Karpas-422 (cell line): ENCODE measurements at places on chromosomes 3 and 15.

- DNase-seq = no peak
These were observed 81.5 kb downstream of the CSNK1G1 start for GRCh38 chr15:64274341-64274950.

GRCh38 chr3:14566812-14567211, 26.7 kb upstream of the GRIP2 start:
- no peak for DNase-seq

GRCh38 chr15:28182216-28182615, 83.1 kb upstream of the OCA2 start:
- DNase-seq = no peak

DNA sequence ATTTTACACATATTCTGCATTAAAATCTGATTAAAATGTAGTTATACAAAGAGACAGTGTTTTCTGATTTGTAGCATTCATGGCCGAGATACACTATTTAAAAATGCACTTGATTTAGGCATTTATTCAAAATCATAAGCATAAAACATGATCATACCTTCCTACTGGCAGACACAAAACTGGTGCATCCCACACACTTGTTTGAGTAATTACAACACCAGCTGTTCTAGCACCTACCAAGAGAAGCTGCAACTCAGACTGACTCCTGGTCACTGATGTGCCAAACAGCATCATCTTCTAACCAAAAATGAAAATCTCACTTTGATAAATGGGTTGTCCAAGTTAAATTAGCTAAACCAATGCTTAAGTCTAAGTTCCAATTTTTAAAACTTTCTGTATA, 262.7 kb upstream of the NSMCE3 start:
- no peak for DNase-seq

DNA sequence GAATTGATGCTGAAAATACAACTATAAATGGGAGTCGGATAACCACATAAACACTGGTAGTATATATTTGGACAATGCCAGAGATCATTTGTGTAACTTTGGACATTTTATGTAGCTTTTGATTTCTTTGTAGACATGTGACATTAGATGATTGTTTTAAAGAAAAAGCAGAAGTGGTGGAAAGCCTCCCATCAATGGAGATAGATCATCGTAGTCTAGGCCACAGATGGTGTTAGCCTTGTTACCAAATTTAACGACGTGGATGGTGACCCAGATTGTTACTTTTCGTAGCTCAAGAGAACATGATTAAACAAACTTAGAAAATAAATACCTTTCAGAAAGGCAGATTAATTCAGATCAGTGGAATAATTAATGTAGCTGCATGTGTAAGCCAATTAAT, 8.8 kb downstream of the CACNA1D start:
- DNase-seq = no peak

GRCh38 chr15:44971036-44971435, 14.5 kb downstream of the TERB2 start:
- no peak for DNase-seq

DNA sequence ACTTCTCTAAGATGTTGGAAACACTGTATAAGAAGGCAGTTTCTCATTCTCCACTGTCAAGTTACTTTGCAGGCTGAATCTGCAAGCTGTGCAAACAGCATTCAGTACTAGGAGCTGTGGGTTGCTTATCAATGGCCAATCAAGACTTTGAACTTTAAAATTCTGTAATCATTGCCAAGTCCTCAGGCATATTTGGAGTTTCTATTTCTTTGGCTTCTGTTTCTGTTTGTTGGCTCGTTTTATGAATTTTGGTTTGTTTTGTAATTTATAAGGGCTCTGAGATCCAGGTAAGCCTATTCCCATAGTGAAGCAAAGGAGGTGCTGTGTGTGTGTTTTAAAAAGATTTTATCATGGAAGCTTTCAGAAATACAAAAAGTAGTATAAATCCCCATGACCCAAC, 32.1 kb downstream of the TLNRD1 start:
- no peak for DNase-seq

DNA sequence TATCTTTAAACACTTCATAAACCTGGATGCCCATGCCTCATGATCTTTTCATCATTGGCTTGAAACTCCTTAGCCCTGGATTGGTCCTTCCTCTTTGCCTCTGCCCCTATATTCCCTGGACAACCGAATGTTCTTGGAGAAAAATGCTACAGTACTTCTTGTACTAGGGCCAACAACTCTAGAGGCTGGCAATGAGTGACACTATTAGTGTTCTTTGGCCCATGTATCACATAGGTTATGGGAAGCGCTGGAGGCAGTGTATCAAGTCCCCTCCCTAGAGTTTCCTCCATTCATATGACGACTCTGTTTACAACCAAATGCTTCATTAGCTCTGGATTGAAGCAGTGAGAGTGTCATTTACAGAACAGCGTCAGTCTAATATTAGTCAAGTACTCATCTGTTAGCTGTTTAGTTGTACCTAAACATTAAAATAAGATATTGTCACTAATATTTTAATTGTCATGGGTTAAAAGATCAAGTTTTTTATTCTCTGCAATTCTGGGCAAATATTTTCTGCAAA, 66.4 kb upstream of the MYO5C start:
- DNase-seq = no peak

DNA sequence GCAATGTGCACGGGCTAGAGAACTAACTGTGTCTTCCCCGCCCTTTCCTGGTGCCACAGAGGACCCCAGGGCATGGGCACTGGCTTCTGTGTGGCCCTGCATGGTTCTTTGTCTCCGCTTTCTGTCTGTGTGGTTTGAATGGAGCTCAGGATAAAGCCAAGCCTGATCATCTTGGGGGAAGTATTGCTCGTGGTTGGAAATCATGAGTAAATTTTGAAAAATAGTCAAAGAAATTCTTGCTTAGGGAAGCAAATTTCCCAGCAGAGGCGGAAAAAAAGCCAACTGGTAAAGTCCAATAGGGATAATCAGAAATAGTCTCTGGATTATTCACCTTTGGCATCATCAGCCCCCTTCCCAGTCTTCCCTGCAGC, 55.4 kb downstream of the MAGEF1 start:
- DNase-seq = no peak

DNA sequence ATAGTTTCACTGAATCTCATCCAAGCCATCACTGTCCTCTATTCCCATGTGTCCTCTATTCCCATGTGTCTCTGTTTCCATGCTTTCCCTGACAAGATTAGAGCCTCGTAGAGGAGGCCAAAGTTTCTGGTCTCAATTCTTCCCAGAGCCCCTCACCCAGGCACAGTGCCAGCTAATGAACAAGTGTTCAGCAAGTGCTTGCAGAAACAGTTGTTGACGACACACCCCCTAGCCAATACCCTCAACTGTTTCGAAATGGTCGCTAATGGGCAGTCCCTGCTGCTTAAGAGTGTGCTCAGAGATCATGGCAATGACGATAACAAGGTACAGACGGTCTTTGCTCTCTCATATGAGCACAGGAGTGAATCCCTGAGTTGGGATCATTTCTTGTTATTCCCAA, 73.4 kb downstream of the FAM174B start:
- DNase-seq = no peak

GRCh38 chr15:40486066-40486770, 15.4 kb downstream of the CHST14 start:
- DNase-seq = peak; percentile 7

DNA sequence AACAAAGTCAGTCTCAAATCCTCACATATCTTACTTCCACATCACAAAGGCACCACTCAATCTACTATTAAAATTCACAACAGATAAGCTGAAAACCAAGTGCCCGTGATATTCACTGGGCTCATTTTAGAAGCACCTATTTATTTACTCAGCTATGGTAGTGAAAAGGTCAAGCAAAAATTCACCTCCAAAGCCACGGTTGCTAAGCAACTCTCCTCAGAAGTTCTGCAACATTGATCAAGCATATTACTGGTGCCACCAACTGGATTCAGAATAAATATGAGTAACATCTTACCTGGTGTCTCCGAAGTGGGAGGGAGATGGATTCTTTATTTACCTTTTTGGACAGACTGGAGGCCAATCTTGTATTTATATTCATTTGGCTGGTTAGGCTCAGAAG, 714.8 kb downstream of the FHIT start:
- no peak for DNase-seq

GRCh38 chr15:40845511-40846284, 1.9 kb downstream of the SPINT1 start:
- no peak for DNase-seq

DNA sequence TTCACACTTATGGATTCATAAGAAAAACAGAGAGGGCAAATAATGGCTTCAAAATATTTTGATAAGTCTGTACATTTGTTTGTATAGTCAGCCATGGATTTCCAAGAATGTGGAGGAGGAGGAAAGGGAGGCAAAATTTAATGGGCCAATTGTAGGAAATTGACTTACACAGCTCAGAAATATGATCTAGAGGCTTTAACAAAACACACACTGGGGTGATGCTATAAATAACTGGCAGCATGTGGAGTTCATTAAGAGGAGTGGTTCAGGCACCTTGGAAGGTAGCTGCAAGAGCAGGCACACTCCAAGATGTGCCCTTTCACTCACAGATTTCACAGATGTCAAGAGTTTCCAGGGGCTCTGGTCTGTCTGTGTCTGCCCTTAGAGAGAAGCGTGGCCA, 193.4 kb upstream of the RASGRP1 start:
- no peak for DNase-seq

DNA sequence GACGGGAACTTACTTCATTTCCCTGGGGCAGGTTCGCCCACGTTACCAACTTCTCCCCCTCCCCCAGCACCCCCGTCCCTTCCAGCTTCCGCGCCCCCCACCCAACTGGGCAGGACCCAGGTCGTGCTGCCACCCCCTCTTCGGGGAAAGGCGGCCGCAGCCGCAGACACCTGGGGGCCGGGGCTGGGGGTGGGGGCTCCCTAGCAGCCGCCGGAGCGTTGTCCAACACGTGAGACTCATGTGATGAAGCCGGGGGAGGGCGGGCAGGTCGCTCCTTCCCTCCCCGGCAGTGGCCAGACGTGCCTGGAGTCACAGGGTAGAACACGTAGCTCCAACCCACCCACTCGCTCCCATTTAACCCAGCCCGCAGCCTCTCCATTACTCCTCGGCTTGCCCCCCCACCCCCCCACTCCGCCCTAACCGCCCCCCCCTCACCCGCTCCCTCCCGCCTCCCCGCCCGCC, 240 bp upstream of the BHLHE40 start:
- no peak for DNase-seq

DNA sequence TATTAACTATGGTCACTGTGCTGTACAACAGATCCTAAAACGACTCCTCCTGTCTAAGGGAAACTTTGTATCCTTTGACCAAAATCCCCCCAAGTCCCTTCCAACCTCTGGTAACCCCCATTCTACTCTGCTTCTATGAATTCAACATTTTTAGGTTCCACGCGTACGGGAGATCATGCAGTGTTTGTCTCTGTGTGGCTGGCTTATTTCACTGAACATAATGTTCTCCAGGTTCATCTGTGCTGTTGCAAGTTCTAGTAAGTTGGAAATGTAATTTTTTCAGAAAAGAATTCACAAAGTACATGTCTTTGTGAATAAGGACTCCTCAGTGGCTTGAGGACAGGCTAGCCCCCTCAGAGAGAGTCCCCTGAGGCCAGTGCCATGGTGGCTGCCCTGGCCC, 66.1 kb downstream of the ATP10A start:
- DNase-seq = no peak

- peak; percentile 55 for DNase-seq
These were observed 114.7 kb downstream of the GADL1 start for GRCh38 chr3:30779686-30780287.

GRCh38 chr3:151404316-151404715, 19.8 kb upstream of the P2RY12 start:
- DNase-seq = peak; percentile 36

DNA sequence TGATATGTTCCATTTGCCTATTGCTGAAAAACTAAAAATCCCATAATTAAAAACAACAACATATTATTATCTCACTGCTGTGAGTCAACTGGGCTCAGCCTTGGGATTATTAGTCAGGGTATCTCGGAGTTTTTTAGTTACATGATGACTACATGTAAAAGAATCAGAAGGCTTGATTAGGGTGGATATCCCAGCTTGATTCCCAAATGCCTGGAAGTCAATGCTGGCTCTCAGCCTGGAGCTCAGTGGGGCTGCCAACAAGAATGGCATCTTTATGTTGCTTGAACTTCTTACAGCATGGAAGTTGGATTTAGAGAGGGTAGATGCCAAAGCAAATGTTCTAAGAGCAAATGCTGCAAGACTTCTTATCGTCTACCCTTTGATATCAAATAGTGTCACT, 278.5 kb downstream of the PLOD2 start:
- no peak for DNase-seq

DNA sequence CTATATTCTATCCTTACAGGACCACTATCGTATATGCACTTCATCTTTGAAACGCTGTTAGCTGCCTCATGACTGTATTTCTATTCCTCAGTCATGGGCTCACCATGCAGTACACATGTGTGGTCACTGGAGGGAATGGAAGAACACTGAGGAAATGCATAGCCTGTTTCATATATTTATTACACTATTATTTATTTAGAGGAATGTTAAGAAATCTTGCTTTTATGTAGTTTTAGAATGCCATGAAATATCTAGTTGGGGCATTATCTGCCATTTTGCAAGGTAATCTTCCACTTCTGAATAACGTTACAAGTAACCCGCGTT, 155.7 kb downstream of the IGF1R start:
- DNase-seq = no peak

GRCh38 chr15:92271179-92271578, 122.5 kb upstream of the ST8SIA2 start:
- DNase-seq = no peak

- no peak for DNase-seq
These were observed 140.1 kb upstream of the IL12A start for GRCh38 chr3:159848348-159849118.

GRCh38 chr3:194905696-194906095, 220.0 kb downstream of the FAM43A start:
- no peak for DNase-seq

DNA sequence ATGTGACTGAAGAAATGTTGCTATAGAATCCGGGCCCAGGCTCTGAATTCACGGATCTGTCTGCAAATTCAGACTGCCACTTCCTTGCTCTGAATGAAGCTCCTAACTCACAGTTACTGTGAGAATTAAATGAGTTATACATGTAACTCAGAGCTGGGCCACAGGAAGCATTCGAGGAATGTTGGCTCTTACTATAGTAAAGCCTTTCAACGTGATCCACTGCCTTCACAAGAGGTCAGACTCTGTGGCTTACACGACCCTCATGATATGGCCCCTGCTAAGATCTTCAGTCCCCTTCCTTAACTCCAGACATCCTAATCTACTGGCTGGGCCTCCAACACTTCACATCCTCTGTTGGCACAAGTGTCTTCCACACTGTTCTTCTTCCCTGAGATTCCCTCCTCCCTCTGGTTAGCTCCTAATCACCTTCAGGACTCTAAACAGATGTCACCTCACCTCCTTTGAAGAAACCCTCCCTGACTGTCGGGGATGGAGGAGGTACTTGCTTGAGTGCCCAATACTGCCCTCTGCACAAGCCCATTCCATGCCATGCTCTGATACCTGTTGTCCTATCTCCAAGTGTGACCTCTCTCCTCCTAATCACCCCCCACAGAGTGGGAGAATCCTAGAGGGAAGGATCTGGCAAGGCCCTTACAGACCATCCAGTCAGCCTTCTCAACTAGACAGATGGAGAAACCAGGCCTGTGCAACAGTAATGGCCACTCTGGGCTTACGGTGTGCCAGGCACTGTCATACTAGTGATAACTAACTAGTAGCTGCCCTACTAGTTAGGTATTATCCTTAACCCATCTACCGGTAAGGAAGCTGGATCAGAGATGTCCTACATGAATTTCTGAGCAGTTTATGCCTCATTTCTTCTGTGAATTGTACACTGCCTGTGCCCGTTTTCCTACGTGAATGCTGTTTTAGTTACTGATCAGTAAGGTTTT, 1.3 kb downstream of the ACTR8 start:
- no peak for DNase-seq
